ENCODE measurements at places on chromosomes 5 and 9.

GRCh38 chr5:122586351-122586750 lies 188.5 kb upstream of the SNX2 start:
- no peak for DNase-seq

- DNase-seq, result no peak
These were observed 48.8 kb upstream of the SLC25A51 start for GRCh38 chr9:37952731-37953130.

DNA sequence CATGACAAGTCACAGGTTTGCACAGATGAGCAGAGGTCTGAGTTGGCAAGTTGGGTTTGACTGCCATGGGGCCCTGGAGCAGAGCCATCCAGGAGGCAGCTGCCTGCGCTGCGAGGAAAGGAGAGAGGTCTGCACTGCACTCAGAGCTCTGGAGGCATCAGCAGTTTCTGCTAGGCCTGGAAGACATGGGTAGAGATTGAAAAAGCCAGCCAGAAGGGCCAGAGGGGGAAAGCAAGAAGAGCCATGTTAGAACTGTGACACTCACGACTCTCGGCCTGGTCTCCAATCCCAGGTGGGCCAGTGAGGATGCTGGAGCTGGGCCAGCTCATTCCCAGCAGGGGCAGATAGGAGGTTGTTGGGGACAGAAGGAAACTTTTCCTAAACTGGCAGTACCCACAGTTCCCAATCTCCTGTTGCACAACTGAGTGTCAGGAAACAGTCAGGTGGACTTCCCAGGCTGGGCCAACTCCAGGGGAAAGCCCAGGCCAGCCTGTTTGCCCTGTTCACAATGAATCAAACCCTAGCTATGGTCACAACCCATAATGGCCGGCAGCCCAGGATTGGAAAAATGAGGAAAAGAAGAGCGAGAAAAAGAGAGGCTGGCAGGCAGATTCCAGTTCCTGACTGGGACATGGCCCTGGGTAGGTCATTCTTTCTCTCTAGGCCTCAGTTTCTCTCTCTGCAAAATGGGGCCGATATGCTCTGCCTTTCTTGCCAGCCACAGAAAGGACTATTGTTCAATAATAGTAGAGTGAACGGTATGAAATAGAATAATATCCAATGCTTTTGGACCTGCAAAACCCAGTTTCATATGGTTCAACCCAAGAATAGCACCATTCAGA lies 7.8 kb upstream of the ORM1 start:
- DNase-seq, result no peak

- no peak for DNase-seq
These were observed 118.1 kb downstream of the NUDT12 start for GRCh38 chr5:103444333-103445038.

GRCh38 chr5:83029912-83030311 lies 47.3 kb downstream of the TMEM167A start:
- DNase-seq, result no peak
